Heart left ventricle (tissue), 16 donors: ENCODE measurements at places on chromosomes 7 and 10.

DNA sequence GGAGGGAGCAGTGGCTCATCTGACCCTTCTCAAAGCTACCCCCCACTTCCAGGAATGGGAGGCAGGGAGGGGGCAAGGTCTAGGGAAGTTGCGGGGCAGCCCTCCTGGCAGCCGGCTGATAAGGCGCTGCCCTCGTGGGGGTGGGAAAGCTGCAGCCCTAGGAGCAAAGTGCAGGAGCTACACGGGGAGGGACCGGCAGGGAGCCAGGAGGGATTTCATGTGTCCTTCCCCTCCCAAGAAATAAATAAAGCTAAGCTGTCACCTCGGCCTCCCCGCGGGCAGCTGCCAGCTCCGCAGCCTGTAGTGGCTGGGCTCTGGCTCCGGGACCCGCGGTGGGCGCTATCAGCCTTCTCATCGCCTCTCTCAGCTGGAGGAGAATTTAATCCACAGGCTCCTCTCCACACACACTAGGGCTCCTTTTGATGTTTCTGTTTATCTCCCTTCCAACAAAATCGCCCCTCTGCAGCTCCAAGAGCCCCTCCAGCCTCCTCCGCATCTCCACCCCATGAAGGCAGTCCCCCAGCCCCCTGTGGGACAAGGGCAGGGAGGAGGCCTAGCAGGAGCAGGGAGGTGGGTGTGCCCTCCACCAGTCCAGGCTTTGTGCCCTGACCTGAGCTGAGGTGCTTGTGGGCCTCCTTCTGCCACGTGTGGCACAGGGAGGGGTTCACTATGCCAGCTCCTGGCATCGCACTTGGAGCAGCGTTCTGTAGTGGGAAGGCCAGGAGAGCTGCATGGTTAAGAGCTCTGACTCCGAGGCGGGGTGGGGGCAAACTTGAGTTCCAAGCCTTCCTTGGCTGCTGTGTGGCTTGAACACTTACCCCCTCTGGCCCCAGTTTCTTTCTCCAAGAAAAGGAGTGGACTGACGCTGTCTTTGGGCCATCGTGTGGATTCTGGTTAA is 80.5 kb downstream of the C10orf105 start:
- H3K4me1 ChIP-seq = peaks cover 8% of the 10 kb centered on the region
- H3K27ac ChIP-seq = no peak overlapping the region
- no peak overlapping the region for H3K4me3 ChIP-seq
- no peak for DNase-seq
- no peaks in the 10 kb centered on the region for H3K36me3 ChIP-seq
- H3K27me3 ChIP-seq = no peaks in the 10 kb centered on the region

DNA sequence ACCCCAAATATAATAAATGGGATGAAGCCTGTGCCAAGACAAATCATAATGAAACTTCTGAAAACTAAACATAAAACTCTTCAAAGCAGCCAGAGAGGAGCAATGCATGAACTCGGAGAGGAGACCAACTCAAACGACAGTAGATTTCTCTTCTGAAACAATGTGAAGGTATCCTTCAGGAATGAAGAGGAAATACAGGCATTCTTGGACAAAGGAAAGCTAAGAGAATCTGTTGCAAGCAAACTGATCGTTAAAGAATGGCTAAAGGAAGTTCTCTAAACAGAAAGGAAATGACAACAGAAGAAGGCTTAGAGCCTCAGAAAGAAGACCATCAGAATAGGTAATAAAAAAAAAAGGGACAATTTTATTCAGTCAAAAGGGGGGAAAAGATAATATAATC is 6.6 kb downstream of the GNA12 start:
- H3K4me3 ChIP-seq = no peak overlapping the region
- H3K27ac ChIP-seq = no peak overlapping the region
- H3K4me1 ChIP-seq = peaks cover 25% of the 10 kb centered on the region
- H3K36me3 ChIP-seq = no peaks in the 10 kb centered on the region

- H3K27me3 ChIP-seq = no peaks in the 10 kb centered on the region
- no peak for DNase-seq
- H3K36me3 ChIP-seq = no peaks in the 10 kb centered on the region
- no peaks in the 10 kb centered on the region for H3K4me1 ChIP-seq
- no peak overlapping the region for H3K4me3 ChIP-seq
These were observed 416.7 kb downstream of the TFEC start for GRCh38 chr7:115613836-115614235.

DNA sequence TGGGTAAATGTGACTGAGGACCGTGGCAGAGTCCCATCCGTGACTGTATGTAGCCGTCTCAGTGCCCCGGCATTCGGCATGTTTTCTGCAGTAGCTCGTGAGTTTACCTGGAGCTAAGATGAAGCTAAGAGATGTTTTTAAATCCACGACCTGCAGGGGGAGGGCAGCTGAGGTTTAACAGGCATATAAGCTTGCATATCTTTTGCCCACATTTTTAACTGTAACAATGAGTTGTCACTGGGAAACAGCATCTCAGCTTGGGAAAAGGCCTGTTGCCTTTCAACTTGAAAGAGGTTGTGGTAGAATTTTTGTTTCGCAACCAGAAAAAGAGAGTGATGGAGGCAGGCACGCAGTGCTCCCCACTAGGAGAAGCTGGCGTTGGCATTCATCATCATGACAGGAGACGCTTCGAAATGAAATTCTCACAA is 77.7 kb downstream of the CELF2 start:
- no peaks in the 10 kb centered on the region for H3K27me3 ChIP-seq
- no peaks in the 10 kb centered on the region for H3K36me3 ChIP-seq
- peaks cover 24% of the 10 kb centered on the region for H3K4me1 ChIP-seq
- DNase-seq = no peak

GRCh38 chr7:129789652-129790051 is 163.1 kb downstream of the UBE2H start:
- H3K4me3 ChIP-seq = no peak overlapping the region
- no peak for DNase-seq
- H3K36me3 ChIP-seq = no peaks in the 10 kb centered on the region
- H3K27ac ChIP-seq = no peak overlapping the region

- no peaks in the 10 kb centered on the region for H3K36me3 ChIP-seq
- no peak overlapping the region for H3K27ac ChIP-seq
- no peak for DNase-seq
- no peak overlapping the region for H3K4me3 ChIP-seq
- H3K4me1 ChIP-seq = no peaks in the 10 kb centered on the region
- H3K27me3 ChIP-seq = no peaks in the 10 kb centered on the region
These were observed 594.5 kb downstream of the ACTR3B start for GRCh38 chr7:153354071-153354470.

GRCh38 chr10:3785851-3786271 is 852 bp upstream of the KLF6 start:
- H3K36me3 ChIP-seq = peaks cover 11% of the 10 kb centered on the region
- DNase-seq = peak; percentile 77
- peak overlapping the region; percentile 100 for H3K4me3 ChIP-seq
- H3K27me3 ChIP-seq = no peaks in the 10 kb centered on the region
- H3K27ac ChIP-seq = peak overlapping the region; percentile 100

DNA sequence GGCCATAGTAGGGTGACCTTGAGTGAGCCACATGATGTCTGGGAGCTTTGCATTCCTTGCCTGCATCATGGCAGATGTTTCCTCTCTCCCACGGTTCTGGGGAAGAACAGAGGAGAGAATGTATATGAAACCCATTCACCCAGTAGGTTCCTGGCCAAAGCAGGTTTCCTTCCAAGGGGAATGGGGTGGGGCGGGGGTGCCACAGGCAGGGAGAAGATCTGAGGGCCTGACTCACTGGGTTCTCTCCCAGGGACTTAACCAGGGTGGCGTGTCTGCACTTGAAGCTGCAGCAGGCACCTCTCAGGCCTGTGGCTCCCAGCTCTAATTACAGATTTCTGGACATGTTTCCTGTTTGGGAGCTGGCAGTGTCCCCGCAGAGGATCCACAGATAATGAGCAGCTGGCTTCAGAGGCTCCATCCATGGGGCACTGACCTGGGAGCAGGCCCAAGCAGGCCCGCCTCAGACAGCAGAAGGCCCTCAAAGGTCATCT is 50.2 kb upstream of the ZMIZ1 start:
- H3K27me3 ChIP-seq = no peaks in the 10 kb centered on the region
- H3K4me1 ChIP-seq = peaks cover 4% of the 10 kb centered on the region
- no peak overlapping the region for H3K27ac ChIP-seq
- no peaks in the 10 kb centered on the region for H3K36me3 ChIP-seq
